Stimulated activated CD4-positive, alpha-beta T cell treated with anti-CD3 and anti-CD28 coated beads, Interleukin-15, amount 100 ng/mL, for 24 hours (primary cell): ENCODE measurements at places on chromosomes 12 and 14.
A peak's percentile ranks its signal among the peaks of the same experiment; 100 is the strongest.

DNA sequence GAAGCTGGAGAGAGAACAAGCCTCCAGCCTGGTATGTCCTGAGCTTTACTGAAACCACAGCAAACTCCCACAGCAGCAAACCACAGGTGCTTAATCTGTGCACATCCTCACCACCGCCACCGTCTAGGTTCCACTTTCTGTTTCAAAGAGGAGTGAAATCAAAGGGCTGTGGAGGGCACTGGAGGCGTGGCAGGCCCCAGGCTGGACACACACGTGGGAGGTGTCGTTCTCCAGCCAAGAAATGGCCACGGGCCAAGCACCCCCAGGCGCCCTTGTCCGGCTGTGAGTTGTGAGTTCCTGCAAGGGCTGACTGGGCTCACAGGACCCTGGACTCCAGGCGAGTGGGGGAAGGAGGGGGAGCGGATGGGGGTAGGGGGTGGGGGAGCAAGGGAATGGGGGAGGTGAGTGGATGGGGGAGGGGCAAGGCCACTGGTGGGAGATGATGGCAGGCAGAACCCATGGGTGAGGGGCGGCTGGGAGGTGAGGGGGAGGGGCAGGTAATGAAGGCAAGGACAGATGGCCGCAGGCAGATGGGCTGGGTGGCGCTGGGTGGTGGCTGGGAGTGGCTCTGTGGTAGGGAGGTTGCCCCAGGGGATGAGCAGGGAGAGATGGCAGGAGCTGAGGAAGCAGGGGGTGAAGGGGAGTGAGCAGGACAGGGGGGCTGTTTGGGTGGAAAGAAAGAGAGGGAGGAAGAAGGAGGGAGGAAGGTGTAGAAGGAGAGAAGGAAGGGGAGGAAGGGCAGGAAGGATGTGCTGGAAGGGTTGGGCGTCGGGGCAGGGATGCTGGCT lies 86.7 kb downstream of the NCOR2 start:
- peak; percentile 70 for DNase-seq

DNA sequence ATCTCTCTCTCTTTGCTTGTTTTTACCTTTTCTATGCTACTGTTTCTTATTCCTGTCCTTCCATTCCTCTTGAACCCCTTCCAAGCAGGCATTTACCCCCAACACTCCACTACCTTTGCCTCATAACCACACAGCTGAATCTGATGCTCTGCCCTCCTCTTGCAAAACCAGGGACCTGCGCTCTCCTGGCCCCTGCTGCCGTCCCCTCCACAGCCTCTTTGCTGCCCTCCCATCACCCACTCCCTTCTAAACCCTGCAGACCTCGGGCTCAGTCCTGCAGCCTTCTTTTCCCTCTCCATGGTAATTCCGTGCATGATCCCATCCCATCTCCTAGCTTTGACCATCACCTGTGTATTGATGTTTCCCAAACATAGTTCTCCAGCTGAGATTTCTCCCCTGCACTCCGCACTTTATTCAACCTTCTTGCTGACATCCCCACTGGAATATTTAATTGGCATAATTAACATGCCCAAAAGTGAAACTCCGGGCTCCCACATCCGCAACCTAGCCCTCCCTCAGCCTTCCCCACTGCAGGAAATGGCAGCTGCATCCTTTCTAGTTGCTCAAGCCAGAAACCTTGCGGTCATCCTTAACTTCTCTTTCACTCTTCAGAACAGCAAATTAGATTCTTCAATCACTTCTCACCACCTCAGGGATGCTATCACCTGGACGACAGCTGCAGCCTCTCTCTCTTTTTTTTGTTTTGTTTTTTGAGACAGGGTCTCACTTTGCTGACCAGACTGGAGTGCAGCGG lies 16.0 kb downstream of the FIGNL2 start:
- DNase-seq, result no peak

GRCh38 chr14:80354860-80355581 lies 143.7 kb upstream of the DIO2 start:
- DNase-seq, result no peak

GRCh38 chr12:57242329-57242690 lies 8.7 kb downstream of the STAC3 start:
- no peak for DNase-seq

- no peak for DNase-seq
Measured at GRCh38 chr14:61839507-61839906, 77.3 kb downstream of the SNAPC1 start.

DNA sequence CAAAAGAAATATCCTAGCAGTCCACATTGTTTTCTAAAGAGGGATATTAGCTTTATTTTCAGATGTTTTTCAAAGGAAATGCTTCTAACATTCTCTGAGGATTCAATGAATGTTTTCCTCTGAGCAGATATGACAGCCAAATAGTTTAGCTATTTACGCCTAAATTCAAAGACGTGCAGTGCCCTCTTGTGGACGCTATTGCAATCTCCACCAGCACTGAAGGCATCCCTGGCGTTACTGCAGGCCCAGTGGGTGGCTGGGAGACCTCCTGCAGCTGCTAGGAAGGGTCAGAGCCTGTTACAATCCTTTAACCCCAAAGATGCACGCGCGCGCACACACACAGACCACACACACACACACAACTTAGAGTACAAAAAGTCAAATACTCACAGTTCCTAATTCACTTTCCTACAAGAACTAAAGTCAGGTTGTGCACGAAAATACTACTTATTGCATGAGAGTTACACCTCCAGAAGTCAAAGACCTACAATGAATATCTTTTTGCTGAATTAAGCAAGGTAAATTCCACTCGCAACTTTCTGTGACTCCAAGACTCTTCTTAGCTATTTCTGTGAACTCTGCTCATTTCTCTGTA lies 589.3 kb upstream of the TMEM132C start:
- peak; percentile 65 for DNase-seq

DNA sequence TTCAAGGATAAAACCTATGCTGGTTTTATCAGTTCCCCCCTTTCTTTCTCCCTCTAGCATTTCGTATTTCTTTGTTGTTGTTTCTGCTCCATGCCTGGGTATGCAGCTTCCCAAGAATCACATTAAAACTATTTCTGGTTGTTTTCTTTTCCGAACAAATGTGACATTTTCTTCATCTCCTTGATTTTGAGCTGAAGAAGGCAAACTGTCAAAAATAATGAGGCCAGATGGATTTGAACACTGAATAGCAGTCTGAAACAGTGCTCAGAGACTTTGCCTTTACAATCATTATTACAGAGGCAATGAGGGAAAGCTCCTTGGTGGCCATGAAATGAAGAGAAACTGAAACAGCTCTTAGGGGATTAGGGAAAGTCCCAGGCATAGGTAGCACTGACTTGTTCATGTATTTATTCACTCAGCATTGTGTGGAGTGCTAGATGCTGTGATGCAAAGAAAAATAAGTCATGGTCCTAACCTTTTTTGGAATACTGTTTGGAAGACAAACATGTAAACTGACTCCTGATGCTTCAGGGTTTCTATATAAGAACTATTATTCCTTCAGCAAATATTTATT lies 319.5 kb downstream of the FUT8 start:
- no peak for DNase-seq

GRCh38 chr14:93716002-93716745 lies 72.1 kb downstream of the PRIMA1 start:
- DNase-seq, result no peak

- DNase-seq, result no peak
Measured at GRCh38 chr14:63993992-63994391, 141.2 kb downstream of the SYNE2 start.

- no peak for DNase-seq
Measured at GRCh38 chr12:48933664-48934311, 8.5 kb upstream of the FKBP11 start.

DNA sequence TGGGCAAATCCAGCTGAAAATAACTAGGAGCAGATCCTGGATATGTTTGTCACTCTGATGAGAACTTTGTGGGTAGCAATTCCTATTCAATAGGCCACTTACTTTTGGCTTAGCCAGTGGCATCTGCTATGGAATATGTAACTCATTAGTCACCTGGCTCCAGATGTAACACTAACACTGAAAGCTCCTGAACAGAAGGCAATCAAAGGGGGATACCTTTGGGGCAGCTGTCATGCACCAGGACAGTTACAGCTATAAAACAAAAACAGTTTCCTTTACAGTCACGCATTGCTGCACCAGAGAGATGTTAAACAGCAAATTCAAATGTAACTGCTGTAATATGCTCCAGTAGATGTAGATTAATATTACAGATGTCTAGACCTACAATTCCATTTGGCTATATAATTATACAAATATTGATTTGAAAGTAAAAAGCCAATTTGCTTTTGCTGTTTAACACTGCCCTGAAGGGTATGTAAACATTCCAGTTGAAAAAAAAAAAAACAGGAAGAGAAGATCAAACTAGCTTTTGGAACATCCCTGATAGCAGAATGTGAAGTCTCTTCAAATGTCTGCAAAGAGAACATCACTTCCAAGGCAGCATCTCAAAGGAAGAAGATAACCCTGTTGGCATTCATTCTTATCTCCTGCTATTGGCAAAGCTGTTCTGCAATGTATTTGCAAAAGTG lies 18.4 kb downstream of the RACGAP1 start:
- DNase-seq, result no peak

DNA sequence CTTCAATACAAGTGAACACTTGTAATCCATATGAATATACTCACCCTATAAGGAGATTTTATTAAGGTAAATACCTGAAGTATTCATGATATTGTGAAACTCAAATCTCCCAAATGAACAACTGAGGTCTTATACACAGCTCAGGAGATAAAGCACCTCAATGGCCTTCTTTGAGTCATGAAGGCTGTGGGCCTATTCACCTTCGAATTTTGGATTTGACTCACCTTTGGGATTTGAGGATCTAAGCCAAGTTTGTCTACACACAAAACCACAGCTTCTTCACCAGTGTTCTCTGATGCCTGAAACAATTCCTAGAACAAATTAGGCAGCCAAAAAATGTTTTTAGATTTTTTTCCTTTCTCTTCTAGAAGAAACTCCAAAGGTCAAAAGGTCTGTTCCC lies 194.1 kb downstream of the NUAK1 start:
- DNase-seq, result no peak

DNA sequence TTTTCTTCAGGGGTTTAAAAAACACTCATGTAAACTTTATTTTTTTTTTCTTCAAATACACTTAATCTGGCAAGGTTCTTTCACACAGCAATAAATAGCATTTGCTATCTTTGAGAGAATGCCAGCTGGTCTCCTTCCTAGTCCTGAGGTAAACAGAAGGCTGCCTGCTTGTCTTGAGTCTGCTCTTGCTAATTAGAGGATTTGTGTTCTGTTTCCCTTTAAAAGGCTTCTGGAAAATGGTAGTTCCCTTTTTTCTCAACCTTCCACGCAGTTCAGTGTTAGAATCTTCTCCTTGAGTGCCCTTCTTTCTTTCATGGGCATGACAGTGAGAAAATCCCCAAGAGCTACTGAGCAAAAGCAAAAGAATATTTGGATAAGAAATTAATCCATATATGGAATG lies 92.3 kb upstream of the DCN start:
- DNase-seq, result no peak

- DNase-seq, result peak; percentile 78
Measured at GRCh38 chr14:73743431-73743931, 29.3 kb upstream of the PNMA1 start.

DNA sequence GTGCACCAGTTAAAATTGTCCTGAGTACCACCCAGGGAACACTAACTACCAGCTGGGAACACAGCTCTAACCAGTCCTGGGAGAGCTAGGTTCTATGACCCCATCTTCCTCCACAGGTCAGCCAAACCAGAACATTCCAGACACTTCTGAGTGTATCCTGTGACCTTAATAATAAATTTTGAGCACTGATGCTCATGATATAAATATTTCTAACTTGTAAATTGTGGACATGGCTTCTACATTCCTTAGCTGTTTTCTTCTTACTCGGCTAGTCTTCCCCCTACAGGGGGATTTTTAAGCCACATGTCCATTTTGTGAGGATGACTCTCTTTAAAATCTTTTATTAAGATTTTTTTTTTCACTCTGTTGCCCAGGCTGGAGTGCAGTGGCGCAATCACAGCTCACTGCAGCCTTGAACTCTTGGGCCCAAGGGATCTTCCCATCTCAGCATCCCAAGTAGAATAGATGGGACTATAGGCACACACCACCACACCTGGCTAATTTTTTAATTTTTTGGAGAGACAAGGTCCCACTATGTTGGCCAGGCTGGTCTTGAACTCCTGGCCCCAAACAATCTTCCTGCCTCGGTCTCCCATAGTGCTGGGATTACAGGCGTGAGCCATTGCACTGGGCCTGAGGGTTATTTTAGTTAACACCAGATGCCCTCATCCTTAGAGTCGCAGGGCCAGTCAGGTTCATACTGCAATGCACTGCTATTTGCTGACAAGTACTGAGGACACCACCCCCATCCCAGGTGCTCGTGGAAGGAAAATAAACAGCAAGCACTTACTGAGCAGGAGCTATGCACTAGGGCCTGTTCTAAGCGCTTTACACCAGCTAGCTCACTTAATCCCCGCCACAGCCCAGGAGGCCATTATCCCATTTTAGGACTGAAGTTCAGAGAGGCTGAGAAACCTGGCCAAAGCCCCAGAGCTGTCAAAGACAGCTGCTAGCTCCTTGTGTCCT lies 142.6 kb upstream of the NCOR2 start:
- DNase-seq, result no peak

DNA sequence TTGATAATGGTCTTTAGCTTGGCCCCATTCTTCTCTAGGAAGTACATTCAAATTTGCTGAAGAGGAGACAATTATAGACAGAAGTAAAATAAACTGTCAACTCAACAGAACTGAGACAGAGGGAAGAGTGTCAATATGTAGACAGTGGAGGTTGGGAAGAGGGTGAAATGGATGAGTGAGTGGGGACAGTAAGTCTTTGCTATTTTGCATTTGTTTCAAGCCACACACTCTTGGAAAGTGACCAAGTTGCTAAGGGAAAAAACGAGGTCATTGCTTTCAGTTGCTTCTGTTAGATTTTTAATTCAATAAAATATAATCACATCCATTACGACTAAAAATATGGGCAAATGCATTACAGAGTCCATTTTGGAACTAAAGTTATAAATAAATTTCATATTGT lies 47.8 kb downstream of the BTBD7 start:
- no peak for DNase-seq
